T follicular helper cell (primary cell): ENCODE measurements at places on chromosomes 4 and X.
A peak's percentile ranks its signal among the peaks of the same experiment; 100 is the strongest.

DNA sequence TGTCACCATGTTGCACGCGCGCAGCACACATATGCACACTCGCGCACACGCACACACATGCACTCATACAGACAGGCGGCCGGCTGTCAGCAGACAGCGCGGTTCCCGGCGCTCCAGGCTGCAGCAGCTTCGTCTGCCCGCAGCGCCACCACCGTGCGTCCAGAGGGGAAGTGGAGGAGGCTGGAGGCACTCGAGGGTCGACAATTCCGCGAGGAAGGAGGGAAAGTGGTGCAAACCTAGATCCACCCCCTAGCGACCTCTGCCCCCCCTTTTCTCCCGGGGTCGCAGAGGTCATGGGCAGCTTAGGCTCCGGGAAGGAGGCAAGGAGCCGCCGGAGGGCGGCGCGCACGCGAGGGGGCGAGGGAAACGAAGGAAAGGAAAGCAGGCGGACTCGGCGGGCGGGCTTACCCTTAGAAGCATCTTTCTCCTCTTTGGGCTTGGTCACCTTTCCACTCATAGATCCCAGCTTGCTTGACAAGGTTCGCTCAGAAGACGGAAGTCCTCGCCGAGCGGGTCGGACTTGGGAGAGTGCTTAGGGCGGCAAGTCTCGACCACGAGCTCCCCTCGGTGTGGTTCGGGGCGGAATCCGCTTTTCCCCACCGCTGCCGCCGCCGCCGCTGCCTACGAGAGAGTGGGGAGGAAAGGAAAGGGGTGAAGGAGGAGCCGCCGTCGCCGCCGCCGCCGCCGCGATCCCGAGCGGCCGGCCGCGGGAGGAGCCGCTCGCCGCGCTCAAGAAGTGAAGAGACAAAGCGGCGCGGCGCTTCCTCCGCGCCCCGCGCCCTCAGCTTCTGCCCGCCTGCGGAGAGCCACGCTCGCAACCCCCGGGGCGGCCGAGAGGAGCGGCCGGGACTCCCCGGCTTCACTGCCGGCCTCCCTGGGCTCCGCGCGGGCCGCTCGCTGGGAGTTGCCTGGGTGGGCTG is 326.6 kb upstream of the F9 start:
- no peak for DNase-seq

- peak; percentile 9 for DNase-seq
Observed at GRCh38 chrX:48573690-48574269, 504 bp upstream of the RBM3 start.

GRCh38 chr4:178894126-178894525 is 1451.9 kb upstream of the AGA start:
- DNase-seq, result no peak

DNA sequence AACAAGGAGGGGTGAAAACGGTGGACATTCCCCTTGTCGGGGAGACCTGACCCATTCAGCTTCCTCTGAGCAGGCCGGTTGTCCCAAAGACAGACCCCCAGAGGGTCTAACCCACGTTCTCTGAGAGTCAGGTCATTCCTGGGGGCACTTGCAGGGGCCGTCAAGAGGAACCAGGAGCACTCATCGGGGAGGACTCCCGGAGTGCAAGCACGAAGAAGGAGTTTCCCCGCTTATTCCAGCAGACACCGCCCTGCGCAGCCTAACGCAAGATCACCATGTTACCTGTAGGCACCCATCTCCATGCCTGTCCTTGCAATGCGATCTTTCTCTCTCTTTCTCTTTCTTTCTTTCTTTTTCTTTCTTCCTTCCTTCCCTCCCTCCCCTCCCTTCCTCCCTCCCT is 154.2 kb downstream of the SHOX start:
- DNase-seq, result no peak

DNA sequence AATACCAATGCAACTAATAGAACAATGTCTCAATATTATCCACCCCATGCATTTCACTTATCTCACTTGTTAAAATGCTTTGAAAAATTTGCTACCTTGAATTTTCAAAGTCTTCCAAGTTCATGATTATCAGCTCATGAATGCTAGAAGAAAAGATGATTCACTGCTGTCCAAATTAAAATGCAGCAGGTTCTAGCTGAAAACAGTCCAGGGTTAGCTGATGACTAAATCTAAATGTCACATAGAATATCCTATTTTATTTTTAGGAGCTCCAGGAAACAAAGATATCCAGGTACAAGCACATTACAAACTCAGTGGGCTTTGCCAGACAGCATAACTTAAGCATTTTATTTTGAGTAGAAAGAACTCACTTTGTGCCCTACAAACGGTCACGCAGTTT is 38.0 kb upstream of the SPARCL1 start:
- DNase-seq, result no peak

DNA sequence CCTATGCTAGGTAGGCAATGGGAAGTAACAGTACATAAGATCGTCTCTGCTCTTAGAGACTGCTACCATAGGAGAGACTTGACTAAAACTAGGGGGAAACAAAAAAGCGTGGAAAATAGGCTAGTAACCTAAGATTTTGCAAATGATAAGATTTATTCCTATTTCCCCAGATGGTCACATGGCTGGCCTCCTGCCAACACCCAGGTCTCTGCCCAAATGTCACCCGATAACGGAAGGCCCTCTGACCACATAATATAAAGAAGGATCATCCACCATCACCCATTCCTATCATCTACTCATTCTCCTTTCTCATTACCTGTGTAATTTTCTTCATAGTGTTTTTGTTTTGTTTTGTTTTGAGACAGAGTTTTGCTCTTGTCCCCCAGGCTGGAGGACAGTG is 4.7 kb downstream of the LAMP2 start:
- DNase-seq, result no peak

- DNase-seq, result no peak
Observed at GRCh38 chr4:186676531-186677161, 47.0 kb downstream of the FAT1 start.

GRCh38 chr4:17490575-17491059 is 21.3 kb downstream of the QDPR start:
- no peak for DNase-seq

- no peak for DNase-seq
Observed at GRCh38 chrX:31656013-31656412, 584.2 kb upstream of the FTHL17 start.

DNA sequence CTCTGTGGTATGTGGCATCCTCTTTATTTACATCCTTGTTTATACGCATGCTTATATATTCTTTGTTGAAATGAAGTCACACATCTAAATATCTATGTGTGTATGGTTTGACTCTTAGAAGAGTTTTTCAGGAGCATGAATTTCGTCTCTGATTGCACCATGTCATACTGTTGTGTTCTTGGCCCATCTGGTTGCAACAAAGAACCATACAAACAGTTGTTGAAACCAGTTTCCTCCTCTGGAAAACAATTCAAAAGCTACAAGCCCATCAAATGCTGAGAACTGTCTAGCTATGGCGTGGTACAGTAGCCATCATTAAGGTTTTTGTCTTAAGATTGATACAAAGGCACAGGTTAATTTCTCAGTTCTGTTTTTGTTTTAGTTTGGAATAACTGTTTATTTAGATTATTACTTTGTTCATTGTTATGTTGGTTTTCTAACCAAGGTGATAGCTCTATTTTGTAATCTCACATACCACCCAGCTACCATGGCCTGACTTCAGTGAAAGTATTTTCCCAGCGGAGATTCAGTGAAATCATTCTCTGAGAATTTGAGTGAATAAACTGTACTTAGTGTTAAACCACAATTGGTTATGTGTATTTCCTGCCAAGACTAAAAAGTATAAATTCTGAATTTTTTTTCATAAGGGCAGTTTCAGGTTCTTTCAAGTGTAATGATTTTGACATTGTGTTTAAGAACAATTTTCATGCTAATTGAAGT is 91.0 kb downstream of the ARHGAP24 start:
- DNase-seq, result no peak

DNA sequence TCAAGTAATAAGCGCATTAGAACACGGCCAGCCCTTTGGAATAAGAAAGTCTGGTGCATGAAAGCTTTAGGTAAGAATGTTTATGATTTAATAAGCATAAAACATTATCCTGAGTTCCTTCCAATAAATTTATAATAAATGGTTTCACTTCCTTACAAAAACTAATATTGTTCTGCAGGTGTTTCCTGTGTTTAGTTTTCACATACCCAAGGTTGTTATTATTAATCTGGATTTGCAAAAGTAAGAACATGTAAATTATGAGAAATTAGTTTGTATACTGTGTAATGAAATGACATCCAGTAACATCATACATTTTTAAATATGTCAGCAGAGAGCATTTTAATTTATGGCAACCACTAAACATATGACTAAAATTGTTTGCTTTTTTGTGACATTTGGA is 72.1 kb downstream of the BANK1 start:
- DNase-seq, result no peak

DNA sequence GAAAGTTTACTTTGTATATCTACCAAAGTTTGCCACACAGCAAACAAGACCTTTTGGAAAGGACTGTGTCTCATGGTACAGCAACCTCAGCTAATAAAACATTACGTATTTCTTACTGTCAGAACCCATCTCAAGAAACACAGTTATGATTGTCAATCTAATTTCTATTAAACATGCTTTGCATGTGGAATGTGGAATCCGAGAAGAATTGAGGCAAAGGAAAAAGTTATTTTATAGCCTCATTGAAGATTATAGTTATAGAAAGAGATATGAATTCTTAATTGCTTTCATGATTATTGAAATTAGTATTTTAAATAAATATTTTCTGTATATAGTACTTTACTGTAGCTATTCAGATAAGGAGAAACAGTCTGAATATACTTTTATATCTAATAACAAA is 5.4 kb downstream of the PCDH7 start:
- DNase-seq, result no peak

DNA sequence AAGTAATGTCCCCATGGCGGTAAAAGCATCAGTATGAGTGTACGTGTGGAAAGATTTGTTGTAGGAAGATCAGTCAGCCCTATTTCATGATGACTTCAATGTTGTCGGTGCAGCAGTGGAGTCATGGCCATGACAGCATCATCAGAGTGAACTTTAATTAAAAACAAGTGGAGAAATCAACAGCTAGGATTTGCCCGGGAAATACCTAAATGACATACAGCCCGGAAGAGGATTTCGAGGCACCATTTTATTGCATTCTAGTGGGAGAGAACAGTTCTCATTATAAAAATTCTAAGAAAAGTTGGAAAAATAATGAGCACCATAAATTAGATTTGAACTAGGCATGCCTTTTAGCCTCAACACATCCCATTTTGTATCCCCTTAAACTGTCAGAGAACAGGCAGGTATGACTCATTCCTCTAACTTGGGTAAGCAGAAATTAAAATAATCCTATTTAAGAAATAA is 170.1 kb downstream of the SHROOM3 start:
- DNase-seq, result no peak

DNA sequence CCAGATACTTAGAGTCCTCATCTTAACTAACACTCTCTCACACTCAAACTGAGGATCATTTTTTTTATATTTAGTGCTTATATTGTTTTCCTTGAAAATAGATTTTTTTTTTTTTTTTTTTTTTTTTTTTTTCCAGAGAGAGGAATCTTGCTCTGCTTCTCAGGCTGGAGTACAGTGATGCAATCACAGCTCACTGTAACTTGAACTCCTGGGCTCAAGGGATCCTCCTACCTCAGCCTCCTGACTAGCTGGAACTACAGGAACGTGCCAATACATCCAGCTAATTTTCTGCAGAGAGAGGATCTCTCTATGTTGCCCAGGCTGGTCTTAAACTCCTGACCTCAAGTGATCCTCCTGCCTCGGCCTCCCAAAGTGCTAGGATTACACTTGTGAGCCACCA is 650.3 kb upstream of the ATOH1 start:
- no peak for DNase-seq

DNA sequence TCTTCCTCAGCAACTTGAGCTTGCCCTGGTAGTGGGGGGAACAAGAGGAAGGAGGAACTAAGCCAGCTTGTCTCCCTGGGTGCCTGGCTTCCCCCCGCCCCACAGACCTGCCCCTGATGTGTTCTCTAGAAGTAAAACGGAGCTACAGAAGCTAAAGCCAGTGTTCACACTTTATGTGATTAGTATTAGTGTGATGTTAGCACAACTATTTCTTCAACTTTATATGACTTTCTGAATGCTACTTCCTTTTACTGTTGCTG is 10.7 kb downstream of the RGS12 start:
- no peak for DNase-seq

GRCh38 chr4:154529728-154530519 is 20.3 kb downstream of the PLRG1 start:
- DNase-seq, result no peak

- no peak for DNase-seq
Observed at GRCh38 chrX:7109049-7109531, 38.4 kb upstream of the STS start.

DNA sequence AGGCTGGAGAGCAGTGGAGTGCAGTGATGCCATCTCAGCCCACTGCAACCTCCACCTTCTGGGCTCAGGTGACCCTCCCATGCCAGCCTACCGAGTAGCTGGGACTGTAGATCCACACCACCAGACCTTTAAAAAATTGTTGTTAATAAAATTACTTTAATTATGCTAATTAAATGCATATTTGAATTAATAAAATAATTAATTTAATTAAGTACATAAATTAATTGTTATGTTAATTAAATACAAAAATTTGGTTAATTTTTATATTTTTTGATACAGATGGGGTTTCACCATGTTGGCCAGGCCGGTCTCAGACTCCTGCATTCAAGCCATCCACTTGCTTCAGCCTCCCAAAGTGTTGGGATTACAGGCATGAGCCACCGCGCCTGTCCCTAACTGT is 12.6 kb upstream of the RAPGEF2 start:
- DNase-seq, result no peak

DNA sequence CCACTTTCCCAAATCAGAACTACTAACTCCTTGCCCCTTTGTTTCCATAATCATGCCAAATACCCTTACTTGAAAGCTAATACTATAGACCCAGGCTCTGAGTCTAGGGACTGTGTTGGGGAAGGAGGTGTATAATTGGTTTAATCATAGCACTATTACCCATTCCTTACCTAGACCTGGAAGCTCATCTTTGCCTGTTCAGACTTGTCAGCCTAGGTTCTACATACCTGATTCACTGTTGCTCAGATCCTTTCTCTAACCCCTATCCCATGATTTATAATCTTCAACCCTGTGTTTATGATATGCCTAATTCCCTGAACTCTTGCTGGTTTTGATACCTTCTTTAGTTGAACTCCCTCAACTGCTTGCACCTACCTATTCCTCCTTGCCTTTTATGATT is 123.1 kb upstream of the GRIA3 start:
- no peak for DNase-seq

DNA sequence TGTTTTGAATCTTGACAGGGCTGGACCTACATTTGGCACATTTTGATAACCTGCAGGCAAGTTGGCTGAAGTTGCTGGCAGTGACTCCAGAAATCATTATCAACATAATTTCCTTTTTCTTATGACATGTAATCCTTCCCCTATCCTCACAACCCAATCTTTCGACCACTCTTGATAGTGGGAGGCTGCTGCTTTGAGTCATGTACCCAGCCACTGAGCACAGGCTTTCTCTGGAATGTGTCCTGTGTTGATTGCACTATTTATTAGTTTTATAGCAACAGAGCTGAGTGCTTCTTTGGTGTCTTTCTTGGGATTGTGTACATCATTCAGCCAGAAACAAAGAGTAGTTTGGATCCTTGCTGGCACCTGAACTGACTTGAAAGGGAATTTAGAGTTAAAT is 183.1 kb upstream of the LEF1 start:
- no peak for DNase-seq

GRCh38 chr4:130306566-130306965 is 1210.6 kb downstream of the C4orf33 start:
- no peak for DNase-seq
